ENCODE measurements at places on chromosomes 3 and 15.

DNA sequence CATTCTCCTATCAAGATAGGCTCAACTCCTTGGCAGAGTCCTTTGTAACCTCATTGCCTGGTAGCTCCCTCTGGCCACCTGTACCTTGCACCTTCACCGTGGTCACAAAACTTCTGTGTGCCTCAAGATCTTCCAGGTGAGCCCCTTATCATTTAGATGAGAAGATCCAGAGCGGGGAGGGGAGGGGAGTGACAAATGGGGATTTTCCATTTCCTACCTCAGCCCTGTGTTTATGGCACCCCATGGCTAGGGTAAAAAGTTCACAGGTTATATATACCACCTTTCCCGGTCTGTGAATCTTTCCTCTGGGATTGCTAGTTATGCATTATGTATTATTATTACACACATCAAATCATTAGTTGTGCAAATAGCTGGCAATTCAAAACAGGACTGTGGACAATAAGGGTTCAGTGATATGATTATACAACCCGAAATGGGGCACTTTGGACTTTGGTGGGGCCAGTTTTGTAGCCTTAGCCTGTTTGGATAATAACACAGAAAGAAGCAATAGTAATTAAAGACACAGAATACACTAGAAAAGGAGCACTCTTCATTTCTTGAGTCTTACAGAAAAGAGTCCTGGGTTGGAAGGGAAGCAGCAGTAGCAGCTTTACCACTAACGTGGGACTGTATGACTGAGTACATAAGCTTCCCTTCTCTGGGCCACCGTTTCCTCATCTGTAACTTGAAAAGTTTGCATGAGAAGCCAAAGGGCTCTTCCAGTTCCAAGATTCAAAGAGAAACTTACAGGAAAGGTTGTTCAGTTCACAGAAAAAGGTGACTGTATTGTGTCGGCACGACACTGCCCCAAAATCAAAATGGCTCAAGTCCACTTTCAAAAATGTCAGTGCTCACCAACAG lies 7.1 kb downstream of the TLE3 start:
- DNase-seq: no peak

GRCh38 chr3:111681661-111682426 lies 86.7 kb upstream of the ZBED2 start:
- DNase-seq: no peak

- no peak for DNase-seq
Observed at GRCh38 chr3:38136393-38136776, 542 bp downstream of the ACAA1 start.

DNA sequence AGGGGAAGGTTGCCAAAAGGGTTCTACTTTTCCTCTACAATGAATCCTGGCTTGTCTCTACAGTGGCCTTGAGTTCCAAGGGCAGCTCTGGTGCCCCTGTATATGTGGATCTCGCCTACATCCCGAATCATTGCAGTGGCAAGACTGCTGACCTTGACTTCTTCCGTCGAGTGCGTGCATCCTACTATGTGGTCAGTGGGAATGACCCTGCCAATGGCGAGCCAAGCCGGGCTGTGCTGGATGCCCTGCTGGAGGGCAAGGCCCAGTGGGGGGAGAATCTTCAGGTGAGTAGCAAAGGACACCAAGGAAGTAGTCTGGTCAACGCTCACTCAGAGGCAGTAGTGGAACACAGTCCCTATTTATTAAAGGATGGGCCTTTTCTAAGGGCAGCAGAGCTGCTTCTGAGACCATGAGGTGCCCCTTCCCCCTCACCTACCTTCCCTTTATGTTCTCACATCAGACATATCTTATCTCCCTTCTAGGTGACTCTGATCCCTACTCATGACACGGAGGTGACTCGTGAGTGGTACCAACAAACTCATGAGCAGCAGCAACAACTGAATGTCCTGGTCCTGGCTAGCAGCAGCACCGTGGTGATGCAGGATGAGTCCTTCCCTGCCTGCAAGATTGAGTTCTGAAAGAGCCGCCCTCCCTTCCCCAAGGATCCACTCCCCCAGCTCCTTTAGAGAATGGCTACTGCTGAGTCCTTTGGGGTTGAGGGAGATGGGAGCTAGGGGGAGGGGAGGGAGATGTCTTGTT lies 12.4 kb downstream of the MAP1A start:
- no peak for DNase-seq

GRCh38 chr3:149535333-149535685 lies 60.8 kb downstream of the TM4SF4 start:
- no peak for DNase-seq

GRCh38 chr3:186618318-186618938 lies 5.6 kb downstream of the AHSG start:
- no peak for DNase-seq

GRCh38 chr3:165466856-165467255 lies 270.7 kb upstream of the SLITRK3 start:
- no peak for DNase-seq

DNA sequence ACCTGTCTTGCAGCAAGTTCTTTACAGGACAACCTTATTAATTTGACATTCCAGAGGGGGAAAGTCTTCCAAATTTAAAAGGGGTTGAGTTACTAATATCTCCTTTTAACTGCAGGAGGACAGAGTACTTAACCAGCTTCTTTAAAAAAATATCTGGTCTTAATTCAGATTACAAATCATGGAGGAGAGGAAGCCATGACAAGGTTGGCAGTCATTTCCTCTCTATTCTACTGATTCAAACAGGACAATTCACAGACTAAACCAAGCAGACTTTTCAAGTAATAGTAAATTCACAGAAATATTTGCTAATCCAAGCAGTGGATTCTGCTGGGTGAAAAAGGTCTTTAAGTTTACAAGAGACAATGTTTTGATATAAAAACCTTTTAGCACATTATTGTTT lies 185.3 kb downstream of the CFAP20DC start:
- DNase-seq: no peak

DNA sequence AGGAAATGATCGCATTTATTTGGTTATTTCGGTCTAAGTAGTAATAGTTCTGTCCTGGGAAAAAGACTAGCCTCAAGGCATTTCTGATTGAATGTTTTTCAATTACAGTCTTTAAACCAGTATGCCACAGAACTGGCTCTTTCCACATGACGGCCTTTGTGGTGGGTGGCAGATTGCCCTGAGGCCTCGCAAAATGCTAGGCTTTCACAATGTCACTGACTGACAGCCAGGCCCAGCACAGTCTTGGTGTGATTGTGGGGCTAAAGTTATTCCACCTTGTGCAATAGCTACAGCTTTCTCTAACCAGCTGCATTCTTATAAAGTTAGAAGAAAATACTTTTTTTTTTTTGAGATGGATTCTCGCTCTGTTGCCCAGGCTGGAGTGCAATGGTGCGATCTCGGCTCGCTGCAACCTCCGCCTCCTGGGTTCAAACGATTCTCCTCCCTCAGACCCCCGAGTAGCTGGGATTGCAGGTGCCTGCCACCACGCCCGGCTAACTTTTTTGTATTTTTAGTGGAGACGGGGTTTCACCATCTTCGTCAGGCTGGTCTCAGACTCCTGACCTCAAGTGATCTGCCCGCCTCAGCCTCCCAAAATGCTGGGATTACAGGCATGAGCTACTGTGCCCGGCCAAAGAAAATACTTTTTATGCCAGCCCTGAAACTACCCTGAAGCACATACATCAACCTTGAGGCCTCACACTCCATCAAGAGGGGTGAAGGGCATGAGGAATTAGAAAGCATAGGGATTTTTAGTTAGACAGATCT lies 2.5 kb upstream of the ADIPOQ start:
- no peak for DNase-seq

DNA sequence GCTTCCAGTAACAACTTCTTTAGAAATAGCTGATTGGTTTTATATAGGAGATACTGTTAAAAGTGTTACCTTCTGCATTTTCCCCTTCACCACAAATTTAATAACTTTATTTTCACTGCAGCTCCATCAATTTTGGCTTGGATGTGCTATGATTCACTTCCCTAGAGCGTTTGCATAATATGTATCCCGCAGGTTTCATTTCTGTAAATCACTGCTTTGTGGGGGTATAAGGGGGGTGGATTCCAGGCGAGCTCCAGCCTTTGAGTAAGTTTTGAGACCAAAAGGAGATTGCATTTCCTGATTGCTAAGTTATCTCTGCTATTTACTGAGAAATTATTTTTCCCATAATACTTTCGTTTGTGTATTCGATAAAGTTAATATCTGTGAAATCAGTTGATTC lies 232.6 kb downstream of the TBL1XR1 start:
- no peak for DNase-seq

DNA sequence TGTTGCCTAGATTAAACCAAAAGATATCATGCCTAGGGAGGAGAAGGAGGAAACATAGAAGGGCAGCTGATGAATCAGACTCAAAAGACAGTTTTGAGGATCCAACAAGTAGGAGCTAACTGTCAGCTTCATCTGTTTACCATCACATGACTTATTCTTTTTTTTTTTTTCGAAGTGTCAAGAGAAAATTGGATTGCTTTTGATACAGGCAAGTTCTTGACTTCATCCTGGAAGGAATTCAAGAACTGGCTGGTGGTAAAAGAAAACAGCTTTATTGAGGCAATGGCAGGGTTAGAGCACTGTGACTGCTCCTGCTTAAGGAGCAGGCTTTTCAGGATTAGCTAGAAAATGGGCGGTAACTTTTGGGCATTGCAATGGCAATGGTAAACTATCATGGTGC lies 227.5 kb upstream of the KCNMB2 start:
- DNase-seq: no peak

DNA sequence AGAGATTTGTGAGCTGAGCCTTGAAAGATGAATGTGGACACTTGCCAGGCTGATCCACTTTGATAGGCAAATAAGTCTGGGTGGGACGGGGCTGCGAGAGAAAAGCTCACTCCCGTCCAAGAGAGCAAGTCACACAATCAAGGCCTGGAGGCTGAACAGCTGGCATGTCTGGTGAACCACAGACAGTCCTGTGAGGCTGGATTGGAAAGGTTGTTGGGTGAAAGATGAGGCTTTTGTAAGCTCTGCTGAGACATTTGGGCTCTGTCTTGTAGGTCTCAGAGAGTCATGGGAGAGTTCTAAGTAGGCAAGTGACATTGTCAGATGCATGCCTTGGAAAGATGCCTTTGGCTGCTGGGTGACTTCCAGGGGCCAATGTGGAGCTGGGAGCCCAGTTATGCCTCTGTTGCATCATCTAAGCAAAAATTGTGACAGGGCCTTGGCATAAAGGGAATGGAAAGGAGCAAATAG lies 38.5 kb downstream of the RPLP1 start:
- DNase-seq: no peak

- DNase-seq: no peak
Observed at GRCh38 chr3:15316998-15317435, 15.4 kb downstream of the SH3BP5 start.

DNA sequence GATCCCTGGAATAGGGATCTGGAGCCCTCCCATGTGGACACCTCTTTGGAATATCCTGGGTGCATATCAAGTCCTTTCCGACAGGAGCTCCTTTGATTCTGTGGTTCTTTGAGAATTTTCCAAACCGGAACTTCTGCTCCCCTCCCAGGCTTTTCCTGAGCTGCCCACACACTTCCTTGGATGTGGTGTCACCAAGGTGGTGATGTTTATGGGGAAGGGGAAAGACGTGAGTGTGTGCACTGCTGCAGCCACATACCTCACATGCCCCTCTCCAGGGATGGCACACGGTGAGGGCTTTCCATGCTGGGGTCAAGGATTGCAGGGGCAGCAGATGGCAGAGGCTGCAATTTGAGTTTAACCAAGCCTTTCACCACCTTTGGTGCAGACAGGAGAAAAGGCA lies 27.9 kb upstream of the PSTPIP1 start:
- no peak for DNase-seq

DNA sequence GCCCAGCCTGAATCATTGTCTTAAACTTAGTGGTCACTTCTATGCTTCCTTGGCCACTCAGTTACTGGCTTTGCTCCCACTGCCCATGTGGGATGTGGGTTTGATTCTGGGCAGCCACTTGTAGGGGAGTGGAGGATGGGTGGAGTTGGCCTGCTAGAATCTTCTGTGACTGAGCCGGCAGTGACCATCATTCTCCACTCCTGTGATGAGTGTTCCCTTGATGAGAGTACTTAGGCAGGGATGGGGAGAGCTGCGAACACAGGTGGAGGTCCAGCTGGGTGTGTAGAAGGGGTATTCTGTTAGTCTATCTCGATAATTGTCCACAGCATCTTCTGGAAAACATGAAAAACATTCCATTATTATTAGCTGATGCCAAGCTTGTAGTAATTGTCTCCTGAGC lies 8.0 kb downstream of the TM6SF1 start:
- DNase-seq: no peak

DNA sequence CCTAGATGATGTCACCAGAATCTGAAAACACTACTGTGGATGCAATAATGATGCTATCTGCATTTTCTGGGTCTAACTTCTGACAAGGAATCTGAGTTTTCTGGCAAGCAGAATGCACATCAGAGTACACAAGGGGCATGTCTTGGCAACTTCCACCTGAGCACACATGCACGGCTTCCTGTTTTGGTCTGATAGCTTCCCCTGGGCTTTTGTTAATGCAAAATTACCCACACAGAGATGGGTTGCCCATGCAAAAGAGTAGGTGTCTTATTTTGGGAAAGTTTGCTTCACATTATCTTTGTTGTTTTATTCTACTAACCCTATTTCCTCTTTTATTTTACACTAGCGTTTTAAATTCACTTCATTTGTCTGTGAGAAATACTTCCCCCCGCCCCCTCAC lies 74.2 kb upstream of the SATB1 start:
- no peak for DNase-seq

DNA sequence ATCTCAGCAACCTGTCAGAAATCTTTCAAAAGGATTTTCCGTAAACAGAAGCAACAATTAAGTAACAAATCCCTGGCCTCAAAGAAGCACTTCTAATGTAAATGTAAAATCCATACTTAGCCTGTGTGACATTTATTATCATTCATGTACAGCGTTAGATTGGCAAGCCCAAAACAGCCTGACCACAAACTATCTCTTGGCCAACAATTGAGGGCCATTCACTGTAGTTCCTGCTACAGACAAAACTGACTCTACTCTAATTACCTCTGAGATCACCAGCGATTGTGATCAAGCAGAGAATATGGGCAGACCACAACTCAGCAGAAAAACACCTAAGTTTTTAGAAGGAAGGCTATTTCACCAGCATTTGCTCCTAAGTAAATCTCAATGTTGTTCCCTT lies 9.2 kb downstream of the SHQ1 start:
- no peak for DNase-seq

- no peak for DNase-seq
Observed at GRCh38 chr3:134922866-134923265, 127.8 kb downstream of the EPHB1 start.

GRCh38 chr3:102206511-102207031 lies 228.2 kb upstream of the ZPLD1 start:
- no peak for DNase-seq

DNA sequence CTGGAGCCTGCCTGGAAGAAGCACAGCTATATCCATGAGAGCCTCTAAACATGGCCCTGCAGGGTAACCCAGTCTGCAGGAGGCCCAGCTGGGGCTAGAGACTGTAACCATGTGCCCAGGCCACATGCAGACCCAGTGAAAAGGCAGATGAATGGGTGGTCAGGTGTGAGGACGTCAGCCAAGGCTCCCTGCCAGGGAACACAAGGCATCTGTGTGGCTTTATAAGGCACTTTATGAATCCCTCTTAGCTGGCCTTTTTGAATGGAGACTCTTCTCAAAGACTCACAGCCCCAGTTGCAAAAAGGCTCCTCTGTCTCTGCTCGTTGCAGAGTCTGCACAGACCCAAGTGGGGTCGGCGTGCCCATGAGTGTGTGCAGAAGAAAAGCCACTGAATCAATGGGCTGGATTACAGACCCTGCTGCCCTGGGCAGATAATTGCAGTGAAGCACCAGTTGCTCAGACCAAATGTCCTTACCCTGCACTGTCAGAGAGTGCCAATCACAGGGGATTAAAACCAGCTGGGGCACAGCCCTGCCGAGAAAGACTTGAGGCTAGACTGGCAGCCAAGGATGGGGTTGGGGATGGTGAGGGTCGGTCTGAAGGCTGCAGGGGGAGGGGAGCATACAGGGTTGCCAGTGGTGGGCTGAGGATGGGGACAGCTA lies 154.2 kb downstream of the RAB11A start:
- no peak for DNase-seq

All from stimulated activated CD4-positive, alpha-beta T cell treated with anti-CD3 and anti-CD28 coated beads, TNF-alpha, amount 100 ng/mL, for 1 hour (primary cell).